Mesothelial cell of epicardium (in vitro differentiated cells): ENCODE measurements at places on chromosomes 11 and 22.

- H3K27ac ChIP-seq: no peak overlapping the region
- no peak for DNase-seq
- H3K4me1 ChIP-seq: peaks cover 10% of the 10 kb centered on the region
- H3K36me3 ChIP-seq: peaks cover 3% of the 10 kb centered on the region
- peaks cover 42% of the 10 kb centered on the region for H3K27me3 ChIP-seq
These were observed 6.9 kb downstream of the FGF19 start for GRCh38 chr11:69696749-69697468.

GRCh38 chr22:24006207-24006913 lies 1.1 kb upstream of the GSTT4 start:
- H3K27me3 ChIP-seq: no peaks in the 10 kb centered on the region
- no peak overlapping the region for H3K4me3 ChIP-seq
- H3K27ac ChIP-seq: no peak overlapping the region
- no peaks in the 10 kb centered on the region for H3K36me3 ChIP-seq
- DNase-seq: no peak
- peaks cover 4% of the 10 kb centered on the region for H3K4me1 ChIP-seq

DNA sequence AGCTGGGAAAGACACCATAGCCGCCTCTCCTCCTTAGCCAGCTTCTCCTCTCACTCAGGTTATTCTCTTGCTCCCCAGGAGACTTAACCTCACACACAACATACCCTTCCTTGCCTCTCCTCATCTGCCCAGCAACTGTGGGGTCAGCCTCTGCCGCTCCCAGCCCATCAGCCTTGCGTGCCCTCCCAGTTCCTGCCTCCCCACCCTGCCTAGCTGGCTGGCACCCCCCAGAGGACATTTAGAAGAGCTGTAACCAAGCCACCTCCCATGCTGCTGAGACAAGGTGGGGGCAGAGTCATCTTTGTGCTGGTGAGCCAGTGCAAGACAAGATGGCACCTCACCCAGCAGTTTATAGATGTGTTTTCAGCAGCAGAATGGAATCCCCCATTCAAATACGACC lies 38.2 kb downstream of the TOM1 start:
- H3K4me3 ChIP-seq: no peak overlapping the region
- H3K4me1 ChIP-seq: no peaks in the 10 kb centered on the region
- peaks cover 14% of the 10 kb centered on the region for H3K36me3 ChIP-seq

- no peak for DNase-seq
- H3K4me3 ChIP-seq: no peak overlapping the region
- no peak overlapping the region for H3K27ac ChIP-seq
- peaks cover 22% of the 10 kb centered on the region for H3K4me1 ChIP-seq
- H3K27me3 ChIP-seq: no peaks in the 10 kb centered on the region
These were observed 26.1 kb upstream of the CABP7 start for GRCh38 chr22:29693671-29694070.

- H3K36me3 ChIP-seq: peaks cover 12% of the 10 kb centered on the region
- peak overlapping the region; percentile 64 for H3K27ac ChIP-seq
- no peaks in the 10 kb centered on the region for H3K27me3 ChIP-seq
- DNase-seq: no peak
These were observed 7.0 kb downstream of the PITPNB start for GRCh38 chr22:27912101-27912500.

DNA sequence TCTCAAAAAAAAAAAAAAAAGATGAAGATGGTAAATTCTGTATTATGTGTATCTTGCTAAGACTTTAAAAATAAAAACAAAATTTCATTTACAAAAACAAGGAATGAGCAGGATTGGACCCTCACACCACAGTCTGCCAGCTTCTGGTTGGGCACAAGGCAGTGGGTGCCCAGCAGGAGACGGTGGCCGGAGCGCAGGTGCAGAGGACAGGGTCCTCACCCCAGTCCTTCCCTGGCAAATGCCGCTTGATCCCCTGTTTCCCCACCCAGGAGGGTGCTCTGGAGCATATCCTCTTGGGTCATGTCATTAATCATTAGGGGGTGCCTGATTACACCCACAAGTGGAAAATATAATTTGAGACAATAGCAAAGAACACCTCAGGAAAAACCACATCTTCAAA lies 31.2 kb downstream of the SHANK2 start:
- no peak overlapping the region for H3K27ac ChIP-seq
- H3K4me1 ChIP-seq: peaks cover 4% of the 10 kb centered on the region
- H3K27me3 ChIP-seq: no peaks in the 10 kb centered on the region
- H3K4me3 ChIP-seq: no peak overlapping the region

DNA sequence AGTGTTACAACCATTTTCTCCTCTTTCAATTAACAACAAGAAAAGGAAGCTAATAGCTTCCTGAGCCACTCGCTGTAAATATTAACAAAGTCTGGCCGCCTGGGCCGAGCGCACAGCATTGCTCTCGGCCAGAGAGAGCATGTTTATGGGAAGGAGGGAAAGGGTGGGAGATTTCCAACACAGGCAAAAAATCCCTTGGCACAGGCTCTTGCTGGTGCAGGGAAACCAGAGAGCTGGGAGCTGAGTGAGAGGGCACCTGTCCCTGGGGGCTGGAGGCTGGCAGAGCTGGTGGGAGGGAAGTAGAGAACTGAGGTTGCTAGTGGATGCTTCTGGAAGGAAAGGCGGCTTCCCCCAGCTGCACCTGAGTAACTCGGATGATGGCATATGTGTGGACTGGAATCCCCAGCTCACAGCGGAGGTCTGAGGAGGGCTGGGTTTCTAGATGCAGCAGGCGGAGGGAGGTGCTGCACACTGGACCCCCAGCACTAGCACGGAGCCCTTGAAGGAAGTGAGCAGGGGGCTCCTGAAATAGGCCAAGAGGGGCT lies 59.6 kb downstream of the FLRT1 start:
- H3K27me3 ChIP-seq: no peaks in the 10 kb centered on the region
- H3K36me3 ChIP-seq: no peaks in the 10 kb centered on the region
- no peak overlapping the region for H3K4me3 ChIP-seq
- peaks cover 17% of the 10 kb centered on the region for H3K4me1 ChIP-seq
